Eye (tissue), 1 donor: ENCODE measurements at places on chromosomes 12 and 14.

DNA sequence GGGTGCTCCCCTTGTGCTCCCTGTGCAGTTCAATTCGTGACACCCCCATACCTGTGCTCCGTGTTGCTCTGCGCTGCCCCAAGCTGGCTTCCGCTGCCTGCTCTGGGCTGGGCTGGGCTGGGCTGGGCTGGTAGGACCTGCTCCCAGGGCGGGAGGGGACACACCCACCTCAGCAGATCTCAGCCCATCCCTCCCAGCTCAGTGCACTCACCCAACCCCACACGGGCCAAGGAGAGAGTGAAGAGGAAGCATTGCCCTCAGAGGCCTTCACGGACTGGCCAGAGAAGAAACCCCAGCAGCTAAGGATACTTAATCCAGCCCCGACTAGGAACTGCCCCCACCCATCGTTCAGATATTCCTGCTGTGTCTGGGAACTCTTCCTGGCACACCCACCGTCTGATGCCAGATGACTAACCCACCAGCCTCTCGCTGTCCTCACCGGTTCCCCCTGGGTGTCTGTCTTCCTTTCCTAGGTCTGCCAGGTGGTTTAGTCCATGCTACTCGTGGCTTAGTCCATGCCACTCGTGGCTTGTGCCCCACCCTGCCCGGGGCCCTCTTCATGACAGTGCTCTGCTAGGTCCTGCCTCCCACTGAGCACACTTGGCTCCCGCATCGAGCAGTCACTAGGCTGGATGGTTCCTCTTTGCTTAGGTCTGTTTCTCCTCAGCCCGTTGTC is at the start of gene LPAR5:
LPAR5 (minus strand) TSS at position 104 of the 676 bp plus-strand sequence. CDS start 14,711 bp downstream, outside the sequence.
- no peak for DNase-seq

DNA sequence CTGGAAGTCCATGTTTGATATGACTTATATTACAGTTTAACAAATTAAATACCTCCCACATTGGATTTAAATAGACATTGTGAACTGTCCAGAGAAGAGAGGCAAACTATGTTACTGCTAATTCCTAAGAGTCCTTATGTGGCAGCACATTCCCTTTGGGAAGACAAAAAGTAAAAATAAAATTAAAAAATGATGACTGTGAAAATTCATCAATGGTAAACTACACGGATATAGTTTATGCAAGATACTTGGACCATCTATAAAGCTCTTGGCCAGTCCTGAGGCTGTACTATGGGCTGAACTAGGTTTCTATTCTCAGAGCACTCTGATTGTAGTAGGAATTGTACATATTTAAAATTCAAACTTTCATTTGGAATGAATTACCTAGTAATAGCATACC is 206.4 kb downstream of the LRRK2 start:
- DNase-seq = no peak

- no peak for DNase-seq
Measured at GRCh38 chr12:91857813-91858542, 287.7 kb downstream of the BTG1 start.

- DNase-seq = no peak
Measured at GRCh38 chr14:34368115-34368970, 93.7 kb downstream of the SPTSSA start.

- DNase-seq = no peak
Measured at GRCh38 chr12:12546314-12546772, 16.3 kb downstream of the DUSP16 start.

DNA sequence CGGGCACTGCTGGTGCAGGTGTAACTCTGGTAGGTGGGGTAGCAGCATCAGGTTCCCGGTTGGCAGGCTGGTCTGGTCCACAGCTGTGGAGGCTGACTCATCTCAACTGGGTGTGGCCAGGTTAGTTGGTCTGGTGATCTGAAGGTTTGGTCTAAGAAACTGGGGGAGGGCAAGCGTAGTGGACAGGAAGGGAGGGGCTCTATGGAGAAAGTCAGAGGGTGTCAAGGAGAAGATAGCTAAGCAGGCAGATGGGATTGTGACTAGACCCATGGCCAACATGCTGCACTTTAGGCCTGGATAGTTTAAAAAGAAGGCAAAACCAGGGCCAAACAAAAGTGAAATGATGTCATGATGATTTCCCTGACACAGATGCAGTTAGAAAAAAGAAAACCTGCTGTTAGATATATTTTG is 7.9 kb downstream of the TRIM9 start:
- DNase-seq = no peak

DNA sequence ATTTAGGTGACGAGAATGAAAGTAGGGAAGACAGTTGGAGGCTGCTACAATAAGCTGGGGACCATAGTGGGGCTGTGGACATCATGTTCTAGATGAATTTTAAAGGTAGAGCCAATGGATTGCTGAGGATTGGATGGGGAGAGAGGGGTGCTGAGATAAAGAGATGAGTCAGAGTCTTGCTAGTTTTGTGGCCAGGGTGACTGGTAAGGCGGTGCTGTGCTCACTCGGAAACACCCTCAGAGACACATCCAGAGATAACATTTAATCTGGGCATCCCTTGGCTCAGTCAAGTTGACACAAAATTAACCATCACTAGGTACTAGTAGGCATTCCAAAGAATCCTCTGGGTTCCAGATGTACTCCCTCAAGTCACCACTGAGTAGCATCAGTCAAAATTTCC is 170.7 kb downstream of the ADCK1 start:
- DNase-seq = no peak

GRCh38 chr14:28746247-28746646 is 20.3 kb upstream of the FOXG1 start:
- no peak for DNase-seq

DNA sequence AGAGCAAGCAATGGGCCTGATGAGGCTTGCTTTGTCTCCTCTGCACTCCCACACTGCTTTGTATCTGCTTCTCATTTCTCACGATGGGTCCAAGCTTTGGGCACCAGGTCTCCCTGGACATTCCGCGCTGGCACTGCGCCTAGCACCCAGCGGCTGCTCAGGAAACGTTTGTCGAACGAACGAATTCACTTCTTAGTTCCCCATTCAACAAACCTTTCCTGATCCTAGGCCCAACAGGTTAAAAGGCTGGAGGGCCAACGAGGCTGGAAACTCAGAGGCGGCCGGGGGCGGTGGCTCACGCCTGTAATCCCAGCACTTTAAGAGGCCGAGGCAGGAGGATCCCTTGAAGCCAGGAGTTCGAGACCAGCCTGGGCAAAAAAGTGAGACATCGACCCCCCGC is 1.0 kb upstream of the GLRX5 start:
- DNase-seq = peak; percentile 34

- no peak for DNase-seq
Measured at GRCh38 chr12:109753959-109754358, 40.3 kb downstream of the FAM222A start.

DNA sequence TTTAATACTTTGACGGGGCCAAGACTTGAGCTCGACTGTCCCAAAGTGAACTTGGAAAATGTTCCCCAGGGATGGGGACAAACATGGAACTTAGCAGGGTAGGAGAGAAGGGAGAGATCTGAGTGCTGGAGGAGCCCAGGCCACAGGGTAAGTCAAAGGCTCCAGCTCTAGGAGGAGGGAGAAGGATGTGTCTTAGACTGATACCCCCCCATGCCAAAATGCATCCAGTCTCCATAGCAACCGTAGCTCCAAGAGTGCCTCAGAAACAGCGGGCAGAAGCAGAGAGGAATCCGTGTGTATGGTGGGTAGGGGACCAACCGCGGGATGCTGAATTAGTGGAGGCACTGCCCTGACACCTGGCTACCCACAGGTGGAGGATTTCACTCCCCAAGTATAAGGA is 845 bp upstream of the AGAP2 start:
- no peak for DNase-seq

DNA sequence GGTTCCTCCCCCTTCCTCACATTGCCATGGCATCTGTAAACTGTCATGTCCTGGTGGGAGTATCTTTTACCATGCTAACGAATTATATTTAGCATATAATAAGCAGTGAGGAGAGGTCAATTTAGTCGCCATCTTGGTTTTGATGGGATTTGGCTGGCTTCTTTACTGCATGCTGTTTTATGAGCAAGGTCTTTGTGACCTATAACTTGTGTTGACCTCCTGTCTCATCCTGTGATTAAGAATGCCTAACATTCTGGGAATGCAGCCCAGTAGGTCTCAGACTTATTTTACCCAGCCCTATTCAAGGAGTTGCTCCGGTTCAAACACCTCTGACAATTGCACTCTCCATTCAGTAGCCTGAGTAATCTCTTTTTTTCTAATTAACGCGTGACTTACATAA is 2.1 kb upstream of the EIF4B start:
- DNase-seq = peak; percentile 19

- DNase-seq = peak; percentile 4
Measured at GRCh38 chr12:27919671-27920235, 52.8 kb downstream of the PTHLH start.

DNA sequence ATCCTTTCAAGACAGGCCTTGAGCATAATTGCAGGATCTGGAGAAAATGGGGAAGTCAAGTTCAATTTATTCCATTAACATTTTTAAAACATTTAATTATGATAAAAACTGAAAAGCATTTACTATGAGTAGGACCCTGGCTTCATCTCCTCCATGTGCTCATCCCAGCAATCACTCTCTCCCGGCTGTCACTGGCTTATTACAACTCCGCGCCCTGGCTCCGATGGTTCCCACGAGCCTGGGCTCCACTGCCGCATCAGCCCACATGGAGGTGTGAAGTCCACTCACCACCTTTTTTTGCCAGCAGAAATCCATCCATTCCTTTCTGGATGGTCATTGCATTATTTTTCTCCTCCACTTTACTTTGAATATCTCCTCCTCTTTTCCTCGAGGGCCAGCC is 194.4 kb downstream of the EMP1 start:
- DNase-seq = no peak

DNA sequence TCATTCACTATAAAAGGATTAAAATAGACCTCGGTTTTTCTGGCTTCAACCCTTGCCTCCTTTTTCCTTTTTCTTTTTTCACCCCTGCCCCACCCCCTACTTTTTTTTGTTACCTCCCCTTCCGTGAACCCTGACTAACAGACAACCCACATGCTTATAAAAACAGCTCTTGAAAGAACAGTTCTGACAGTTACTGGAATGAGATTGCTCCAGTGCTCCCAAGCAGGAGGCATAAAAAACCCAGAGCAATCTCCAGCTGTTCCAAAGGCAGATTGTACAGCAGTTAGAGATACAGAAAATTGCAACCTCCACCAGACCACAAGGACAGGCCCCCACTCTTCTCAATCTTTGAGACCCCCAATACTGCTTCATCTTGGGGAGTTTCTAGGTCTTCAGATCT is 29.9 kb upstream of the TMEM260 start:
- DNase-seq = peak; percentile 25

- DNase-seq = no peak
Measured at GRCh38 chr12:51244269-51244668, 5.6 kb downstream of the DAZAP2 start.

GRCh38 chr14:42277840-42278239 is 671.2 kb downstream of the LRFN5 start:
- no peak for DNase-seq

DNA sequence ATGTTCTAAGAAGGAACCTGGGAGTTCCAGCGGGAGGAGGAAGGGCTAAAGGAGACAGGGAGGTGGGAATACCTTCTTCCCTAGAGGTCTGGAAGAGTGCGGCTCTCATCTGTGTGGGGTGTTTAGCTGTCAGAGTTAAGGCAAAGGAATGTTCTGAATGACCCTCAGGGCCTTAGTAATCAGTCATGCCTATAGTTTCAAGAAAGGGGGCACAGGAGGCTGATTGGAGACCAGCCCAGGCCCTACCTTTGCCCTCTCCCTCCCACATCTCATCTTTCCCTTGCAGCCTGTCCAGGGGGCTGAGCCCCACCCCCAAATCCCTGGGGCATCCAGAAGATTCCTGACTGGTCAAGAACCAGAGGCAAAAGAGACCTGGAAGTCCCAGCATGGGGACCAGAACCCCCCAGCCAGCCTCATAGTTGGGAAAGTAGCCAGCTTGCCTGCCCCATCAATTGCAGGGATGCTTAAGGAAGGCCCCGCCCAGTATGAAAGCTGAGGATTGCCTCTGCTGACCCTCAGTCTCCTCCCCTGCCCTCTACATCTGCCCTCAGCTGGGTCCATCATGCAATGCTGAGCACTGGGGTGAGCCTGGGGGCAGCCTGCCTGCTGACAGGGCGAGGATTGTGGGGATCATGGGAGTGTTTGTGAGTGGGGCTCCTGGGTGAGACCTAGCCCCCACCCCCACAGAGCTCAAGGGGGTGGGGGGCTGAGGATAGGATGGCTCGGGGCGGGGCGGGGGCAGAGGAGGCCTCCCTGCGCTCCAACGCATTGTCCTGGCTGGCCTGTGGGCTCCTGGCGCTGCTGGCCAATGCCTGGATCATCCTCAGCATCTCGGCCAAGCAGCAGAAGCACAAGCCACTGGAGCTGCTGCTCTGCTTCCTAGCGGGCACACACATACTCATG is 1.8 kb downstream of the GPR162 start:
- DNase-seq = no peak

GRCh38 chr12:31205054-31205453 is 120.9 kb downstream of the SINHCAF start:
- no peak for DNase-seq

- DNase-seq = peak; percentile 27
Measured at GRCh38 chr14:61766151-61766550, 3.9 kb downstream of the SNAPC1 start.
